NCI-H1930 (cell line): ENCODE measurements at places on chromosomes 5 and 9.
A peak's percentile ranks its signal among the peaks of the same experiment; 100 is the strongest.

DNA sequence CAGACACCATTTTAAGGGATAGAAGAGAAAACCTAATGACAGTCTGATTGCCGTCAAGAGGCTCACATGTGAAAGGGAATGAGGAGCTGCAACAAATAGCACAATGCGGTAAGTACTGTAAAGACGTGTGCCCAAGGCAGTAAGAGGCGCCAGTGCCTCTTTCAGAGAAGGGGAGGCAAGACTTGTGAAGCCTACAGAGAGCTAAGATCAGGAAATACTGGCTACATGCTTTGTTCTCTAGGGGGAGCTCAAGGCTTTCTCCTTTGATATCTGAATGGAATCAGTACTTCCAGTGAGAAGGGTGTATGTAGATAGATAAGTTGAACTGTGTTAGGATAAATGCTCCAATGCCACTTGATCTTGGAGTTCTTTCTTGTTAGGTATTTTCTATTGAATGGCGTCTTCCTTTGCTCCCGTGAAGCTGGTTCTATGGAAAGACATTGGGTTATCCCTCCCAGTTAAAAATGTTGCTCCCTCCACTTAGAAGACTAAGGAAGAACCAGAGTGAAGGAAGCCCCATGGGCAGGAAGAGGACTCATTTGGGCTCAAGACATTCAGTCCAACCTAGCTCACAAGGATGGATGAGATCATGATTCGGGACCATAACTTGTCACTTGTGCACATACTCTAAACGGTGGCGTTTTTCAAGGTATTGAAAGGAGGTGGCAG is 23.5 kb upstream of the ALDOB start:
- DNase-seq = peak; percentile 29

GRCh38 chr9:91766315-91767069 is 183.5 kb downstream of the ROR2 start:
- no peak for DNase-seq

DNA sequence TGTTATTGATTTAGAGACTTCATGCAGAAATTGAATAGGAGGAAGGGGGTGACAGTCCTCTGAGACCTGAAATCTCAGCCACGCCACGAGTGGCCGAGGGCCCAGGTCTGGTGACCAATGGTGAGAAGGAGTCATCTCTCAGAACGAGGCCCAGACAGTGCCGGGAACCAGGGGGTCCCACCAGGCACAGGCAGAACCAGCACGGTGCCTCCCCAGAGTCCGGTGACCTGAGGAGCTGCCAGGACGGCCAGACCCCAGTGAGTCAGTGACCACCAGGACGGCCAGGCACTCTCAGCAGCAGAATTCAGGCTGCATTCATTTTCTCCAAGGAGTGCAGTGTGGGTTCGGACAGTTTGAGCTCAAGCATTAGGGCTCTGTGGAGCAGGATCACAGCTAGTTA is 43.8 kb upstream of the NKD2 start:
- no peak for DNase-seq

GRCh38 chr5:775961-776861 is 8.3 kb downstream of the ZDHHC11B start:
- DNase-seq = no peak

DNA sequence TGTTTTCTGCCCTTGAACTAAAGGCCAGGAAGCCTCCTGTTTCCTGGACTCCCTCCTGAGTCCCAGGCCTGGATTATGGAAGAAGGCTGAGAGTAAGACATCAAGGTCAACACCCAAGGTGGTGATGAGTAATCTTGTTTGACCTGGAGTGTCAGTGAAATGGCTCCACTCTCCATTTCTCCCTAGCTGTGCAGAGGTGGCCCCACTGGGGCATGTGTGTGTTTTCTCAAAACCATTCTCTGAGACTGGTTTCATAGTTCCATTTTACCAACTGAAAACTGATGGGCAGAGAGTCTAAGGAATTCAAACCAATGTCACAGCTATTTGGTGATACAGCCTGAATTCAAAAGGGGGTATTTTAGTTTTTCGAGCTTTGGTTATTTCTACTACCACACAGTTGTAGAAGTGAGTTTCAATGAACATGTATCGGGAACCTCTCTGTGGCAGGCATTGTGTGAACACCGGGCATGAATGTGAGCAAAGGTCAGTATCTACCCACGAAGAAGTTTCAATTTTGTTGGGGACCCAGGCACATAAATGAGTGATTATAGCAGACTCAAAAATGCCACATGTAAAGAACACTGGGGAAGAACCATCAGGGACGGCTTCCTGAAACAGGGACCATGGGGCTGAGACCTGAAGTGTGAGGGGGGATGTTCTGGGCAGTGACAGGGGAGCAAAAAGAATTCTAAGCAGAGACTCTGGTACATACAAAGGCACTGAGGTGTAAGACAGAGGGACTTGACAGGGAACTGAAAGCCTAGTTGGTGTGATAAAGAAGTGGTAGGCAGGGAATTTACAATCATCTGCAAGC is 269.6 kb upstream of the KLF4 start:
- no peak for DNase-seq

DNA sequence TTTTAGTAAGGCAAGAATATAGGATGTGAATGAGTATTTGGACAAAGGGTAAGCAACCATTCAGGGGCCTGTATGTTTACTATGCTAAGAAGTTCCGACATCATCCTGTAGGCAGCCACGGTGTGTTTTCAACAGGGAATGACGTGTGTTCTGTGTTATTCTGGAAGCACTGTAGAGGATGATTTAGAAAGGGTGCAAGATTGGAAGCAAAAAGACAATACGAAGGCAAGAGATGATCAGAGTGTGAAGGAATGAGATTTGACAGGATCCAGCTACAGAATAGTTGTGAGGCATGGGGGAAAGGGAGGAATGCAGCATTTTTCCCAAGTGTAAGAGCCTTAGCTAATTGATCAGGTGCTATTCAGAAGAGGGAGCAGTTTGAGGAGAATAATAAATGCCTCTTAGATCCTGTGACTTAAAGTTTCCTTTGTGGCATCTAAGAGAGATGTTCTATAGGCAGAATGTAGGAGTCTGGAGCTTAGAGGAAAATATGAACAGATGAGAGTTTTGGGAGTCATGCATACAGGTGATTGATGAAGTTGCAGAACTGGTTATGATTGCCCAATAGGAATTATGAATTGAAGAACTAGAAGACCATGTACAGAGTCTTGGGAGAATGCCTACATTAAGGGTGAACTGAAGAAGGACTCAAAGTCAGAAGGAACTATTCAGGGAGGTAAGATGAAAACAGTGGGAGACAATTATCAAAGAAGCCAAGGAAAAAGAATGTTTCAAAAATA is 2.5 kb downstream of the SMC5 start:
- DNase-seq = no peak

DNA sequence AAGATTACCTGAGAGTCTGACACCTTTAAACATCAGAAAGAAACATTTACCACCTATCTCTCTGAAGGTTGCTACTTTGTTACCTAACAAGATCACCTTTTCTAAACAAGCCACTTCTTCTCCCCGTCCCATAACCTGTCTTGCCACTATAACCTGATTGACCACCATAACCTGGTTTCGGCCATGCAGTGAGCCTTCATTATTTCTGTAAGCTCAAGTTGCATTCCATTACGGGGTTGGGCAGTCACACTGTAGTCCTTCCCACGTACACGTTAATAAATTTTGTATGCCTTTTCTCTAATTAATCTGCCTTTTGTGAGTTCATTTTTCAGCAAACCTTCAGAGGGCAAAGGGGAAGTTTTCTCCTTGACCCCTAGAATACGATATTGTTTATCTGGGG is 28.0 kb upstream of the CCNG1 start:
- no peak for DNase-seq

GRCh38 chr9:97577051-97577450 is 56.1 kb downstream of the TSTD2 start:
- no peak for DNase-seq

- no peak for DNase-seq
Measured at GRCh38 chr5:177358370-177358819, 671 bp downstream of the RGS14 start.
